ENCODE measurements at places on chromosomes 6 and 20. TPM values are rescaled to one million over a fixed set of nuclear protein-coding genes. Genes with fewer than 3 reads are reported as not detected.

PLAGL1 gene
- 105 TPM for total RNA-seq

ETV7 gene
- not detected for total RNA-seq

DNA sequence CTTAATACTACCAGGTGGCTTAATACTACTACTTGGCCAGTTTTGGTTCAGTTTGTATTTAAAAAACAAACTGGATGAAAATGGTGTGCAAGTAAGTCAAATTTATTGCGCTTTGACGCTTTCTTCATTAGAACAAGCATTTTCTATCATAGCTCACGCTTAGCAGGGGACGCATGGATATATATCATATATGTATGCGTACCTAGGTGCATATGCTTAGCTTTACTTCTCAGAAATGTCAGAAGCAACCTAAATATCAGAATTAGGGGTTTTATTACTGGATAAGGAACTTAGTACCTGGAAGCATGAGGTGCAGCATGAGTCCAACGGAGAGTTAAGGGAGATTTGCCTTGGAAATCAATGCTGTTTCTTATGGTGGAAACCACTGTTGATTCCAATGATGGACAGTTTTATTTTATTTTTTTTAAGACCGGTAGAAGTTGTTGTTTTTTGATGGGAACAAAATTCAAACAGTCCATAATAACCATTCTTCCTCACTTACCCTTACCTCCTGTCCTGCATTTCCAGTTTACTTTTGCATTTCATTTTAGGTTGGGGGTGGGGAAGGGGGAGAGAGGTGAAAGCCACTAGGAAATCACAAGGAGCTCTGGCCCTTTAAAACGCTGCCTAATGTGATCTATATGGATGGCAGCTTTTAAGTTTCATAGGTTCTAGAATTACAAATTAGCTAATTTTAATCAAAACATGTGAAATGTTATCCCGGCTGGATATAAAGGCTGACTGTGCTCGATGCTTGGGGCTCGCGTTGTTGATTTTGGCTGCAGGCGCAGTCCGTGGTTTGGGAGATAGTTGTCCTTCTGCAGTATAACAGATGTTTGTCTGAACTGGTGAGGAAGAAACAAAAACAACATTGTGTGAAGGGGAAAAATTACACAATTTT is 2.1 kb downstream of the SOBP start:
- DNase-seq = no peak

DNA sequence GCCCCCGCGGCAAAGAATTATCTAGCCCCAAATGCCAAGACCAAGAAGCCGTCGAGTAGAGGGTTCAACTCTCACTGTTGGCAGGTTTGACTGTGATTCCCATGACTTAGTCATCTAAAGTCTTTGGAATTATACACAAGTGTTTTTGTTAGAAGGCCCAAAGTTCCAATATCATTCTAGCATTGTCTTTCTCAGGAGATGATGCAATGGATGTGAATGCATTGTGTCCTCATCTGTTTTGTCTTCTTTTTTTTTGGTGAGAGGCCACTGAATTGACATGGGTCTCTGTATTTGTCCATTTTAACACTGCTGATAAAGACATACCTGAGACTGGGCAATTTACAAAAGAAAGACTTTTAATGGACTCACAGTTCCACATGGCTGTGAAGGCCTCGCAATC is 290.5 kb upstream of the ZFP64 start:
- no peak for DNase-seq

GRCh38 chr6:90890683-90891330 is 303.9 kb upstream of the MAP3K7 start:
- DNase-seq = no peak

- DNase-seq = no peak
These were observed 506.3 kb upstream of the IMPG1 start for GRCh38 chr6:76578746-76579145.

MYB gene
- total RNA-seq = 0.13 TPM

DNA sequence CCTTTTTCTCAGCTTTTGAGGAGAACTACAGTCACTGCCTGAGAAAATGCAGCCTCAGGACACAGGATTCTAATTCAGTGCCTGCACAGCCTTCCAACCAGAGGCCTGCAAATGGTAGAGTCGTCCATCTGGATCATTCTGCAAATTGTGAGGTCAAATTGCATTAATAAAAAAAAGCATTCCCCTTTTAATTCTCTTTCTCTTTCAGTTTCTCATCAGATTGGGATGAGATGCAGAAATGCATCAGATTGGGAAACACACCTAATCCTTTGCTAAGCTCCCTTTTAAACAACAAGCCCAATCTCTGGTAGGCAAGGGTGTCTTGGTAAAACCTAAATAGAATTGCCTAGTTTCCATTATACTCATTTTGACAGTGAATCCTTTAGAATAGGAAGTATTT is 838.8 kb downstream of the MAFB start:
- no peak for DNase-seq

DNA sequence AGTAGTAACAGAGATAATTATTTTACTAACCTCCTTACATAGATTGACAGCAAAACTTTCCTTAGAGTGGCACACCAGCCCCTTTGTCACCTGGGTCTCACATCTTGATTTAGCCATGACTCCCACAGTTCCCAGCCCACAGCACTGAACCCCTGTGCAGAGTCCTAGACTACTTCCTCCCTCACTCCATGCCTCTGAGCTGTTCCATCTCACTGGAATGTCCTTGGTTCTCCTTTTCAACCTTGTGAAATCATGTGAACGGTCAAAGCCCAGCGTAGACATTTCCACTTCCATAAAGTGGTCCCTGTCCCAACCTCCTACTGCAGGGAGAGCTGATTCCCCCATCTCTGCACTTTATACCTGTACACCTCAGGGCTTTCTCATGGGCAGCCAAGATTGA is 19.7 kb downstream of the CGA start:
- DNase-seq = no peak
